Stimulated activated naive CD8-positive, alpha-beta T cell treated with anti-CD3 and anti-CD28 coated beads, Interleukin-15, amount 100 ng/mL, for 72 hours (primary cell): ENCODE measurements at places on chromosomes 6 and 20.

GRCh38 chr20:21175433-21175832 is 49.6 kb downstream of the KIZ start:
- DNase-seq: no peak

DNA sequence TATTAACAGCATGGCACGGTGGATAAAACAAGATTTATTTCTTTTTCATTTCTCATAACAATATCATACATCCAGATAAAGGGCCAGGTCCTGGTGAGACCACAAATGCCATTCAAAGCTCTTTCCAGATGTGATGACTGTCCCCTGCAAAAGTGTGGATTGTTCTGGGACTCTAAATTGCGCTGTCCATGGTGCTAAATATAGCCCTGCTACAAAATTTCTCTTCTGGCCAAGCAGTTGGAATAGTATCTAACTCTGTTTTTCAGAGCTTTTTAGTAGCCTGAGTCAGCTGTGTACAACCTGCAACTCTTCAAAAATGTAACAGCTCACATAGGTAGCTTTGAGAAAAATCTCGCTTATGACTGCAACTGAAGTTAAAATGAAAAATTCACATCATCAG is 115.8 kb downstream of the MANEA start:
- no peak for DNase-seq

DNA sequence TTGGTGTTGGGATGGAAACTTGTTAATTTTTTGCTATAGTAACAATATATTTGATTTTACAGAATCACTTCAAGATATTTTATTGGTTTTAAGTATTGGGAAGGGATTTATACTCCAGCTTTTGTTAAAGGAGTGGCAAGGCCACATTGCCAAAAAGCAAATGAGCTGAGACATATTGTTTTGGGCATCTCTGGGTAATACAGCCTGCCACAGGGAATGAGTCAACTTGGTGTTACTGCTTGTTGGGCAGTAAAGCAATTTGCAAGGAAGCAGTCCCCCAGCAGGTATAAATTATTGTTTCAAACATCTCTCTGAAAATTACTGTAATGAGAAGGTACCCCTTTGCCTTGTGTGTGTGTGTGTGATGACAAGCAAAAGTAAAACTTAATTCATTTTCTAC is 868.3 kb upstream of the FLRT3 start:
- no peak for DNase-seq

DNA sequence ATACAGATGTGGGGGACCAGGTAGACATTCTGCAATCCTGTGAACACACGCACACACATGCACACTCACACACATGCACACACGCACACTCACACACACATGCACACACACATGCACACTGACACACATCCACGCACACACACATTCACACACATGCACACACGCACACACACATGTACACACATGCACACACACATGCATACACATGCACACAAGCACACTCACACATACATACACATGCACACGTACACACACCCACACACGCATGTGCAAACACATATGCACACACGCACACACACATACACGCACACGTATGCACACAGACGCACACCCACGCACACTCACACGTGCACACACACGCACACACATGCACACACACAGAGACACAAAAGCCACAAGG is 14.3 kb upstream of the GGTLC1 start:
- DNase-seq: no peak

DNA sequence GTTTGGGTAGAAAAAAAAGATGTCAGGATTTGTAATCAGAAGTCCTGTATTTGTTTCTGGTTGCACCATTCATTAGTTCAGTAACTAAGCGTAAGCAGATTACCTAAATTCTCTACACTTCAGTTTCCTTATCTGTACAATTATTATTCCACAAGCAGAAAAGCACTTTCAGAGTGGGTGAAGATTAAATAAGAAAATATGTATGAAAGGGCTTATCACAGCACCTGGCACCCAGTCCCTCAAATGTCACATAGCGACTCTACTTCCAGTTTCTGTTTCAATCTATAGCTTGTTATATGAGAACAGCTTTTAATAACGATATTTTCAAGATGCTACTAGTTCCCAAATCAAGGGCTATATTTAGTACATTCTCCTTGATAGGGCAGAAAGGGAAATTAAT is 31.4 kb downstream of the RGS17 start:
- DNase-seq: no peak

- DNase-seq: peak; percentile 79
These were observed 1.3 kb downstream of the TAPBP start for GRCh38 chr6:33312361-33313104.

DNA sequence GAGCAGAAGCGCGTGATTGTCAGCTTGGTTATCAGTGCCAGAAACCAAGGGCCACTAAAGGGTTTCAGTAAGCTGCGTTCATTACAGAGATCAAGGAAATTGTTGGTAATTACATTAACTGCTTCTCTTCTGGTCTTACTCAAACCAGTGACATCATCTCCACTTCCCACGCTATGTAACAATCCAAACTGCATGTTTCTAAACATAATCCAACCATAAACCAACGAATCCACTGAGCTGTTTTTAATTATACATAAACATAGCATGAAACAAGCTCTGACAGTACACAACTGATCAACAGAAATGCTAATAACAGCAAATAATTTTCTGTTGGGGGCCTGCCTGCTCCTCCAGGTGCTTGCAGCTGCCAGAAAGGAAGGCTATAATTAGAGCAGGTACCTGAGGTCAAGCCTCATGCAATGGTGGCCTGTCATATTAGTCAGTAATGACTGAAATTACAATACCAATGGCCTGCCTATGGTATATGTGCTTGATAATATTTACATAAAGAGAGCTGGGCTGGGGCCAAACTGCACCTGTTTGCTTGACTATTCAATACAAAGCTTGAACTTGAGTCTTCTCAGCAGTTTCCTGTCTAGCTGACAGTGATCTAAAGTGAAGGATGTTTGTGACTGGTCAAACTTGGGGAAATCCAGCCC is 40.1 kb downstream of the ILRUN start:
- DNase-seq: peak; percentile 15

- no peak for DNase-seq
These were observed 2.4 kb upstream of the ZMYND8 start for GRCh38 chr20:47358672-47359529.

- no peak for DNase-seq
These were observed 22.8 kb upstream of the KHDC1 start for GRCh38 chr6:73285674-73286283.

DNA sequence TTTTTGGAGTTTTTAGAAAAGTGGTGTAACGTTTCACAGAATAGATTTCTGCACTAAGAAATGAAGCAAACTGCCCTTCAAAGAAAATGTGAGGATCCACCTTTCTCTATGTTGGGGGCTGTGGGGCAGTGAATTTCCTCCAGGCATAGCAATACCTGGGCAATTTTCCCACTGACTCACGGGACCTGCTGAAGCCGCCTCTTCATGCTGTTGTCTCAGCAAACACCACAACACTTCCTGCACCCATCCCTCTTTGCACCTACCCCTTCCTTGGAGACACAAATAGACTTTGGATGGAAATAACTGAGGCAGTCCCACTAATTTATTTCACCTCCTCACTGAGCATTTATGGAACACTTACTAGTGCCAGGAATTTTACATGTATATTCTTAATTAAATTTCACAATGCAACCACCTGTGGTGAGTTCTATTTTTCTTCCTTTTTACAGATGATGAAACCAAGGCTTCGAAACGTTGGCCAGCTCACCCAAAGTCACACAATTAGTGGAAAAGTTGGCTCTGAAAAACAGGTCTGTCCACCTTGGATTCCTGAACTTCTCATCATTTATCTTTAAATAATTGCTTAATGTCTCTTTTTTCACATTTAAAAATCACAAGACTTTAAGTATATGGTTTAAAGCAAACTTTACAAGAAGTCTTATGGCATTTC is 17.2 kb upstream of the ADGRF1 start:
- no peak for DNase-seq

DNA sequence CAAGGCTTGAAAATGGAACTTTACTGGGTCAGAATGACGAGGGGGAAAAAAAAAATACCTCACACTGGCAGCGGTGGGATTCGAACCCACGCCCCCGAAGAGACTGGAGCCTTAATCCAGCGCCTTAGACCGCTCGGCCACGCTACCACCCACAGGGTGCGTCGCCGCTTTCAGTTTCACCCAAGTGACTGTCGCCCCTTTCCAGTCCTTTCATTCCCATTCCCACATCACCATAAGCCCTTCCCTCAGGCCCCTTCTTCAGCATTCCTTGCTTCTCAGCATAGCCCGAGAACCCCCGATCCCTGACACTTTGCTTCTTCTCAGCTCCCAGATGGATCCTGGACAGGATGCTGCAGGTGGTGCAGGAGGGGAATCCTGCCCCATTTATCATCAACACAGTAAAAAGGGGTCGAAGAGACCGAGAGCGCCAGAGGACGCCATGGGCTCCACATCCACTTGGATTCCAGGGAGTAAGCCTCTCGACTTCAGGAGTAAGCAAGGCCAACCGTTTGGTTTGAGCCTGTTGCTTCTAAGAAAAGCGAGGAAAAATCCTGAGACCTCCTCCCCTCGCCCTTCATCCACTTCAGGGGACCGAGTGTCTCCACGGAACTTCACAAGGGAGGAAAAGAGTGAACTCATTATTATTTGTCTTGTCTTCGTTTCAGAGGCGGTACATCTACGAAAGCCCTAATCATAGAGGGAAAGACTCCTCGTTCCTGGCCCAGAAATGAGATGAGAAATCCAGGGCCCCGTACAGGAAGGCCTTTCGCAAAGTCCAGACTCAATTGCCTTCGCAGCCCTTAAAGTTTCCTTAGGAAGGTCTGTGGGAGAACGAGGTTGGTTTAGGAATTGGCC is 20.0 kb upstream of the TRIM27 start:
- DNase-seq: peak; percentile 59

GRCh38 chr20:26169506-26169905 is 472.9 kb upstream of the ZNF337 start:
- DNase-seq: no peak

GRCh38 chr6:108348655-108349349 is 53.9 kb downstream of the AFG1L start:
- DNase-seq: no peak

DNA sequence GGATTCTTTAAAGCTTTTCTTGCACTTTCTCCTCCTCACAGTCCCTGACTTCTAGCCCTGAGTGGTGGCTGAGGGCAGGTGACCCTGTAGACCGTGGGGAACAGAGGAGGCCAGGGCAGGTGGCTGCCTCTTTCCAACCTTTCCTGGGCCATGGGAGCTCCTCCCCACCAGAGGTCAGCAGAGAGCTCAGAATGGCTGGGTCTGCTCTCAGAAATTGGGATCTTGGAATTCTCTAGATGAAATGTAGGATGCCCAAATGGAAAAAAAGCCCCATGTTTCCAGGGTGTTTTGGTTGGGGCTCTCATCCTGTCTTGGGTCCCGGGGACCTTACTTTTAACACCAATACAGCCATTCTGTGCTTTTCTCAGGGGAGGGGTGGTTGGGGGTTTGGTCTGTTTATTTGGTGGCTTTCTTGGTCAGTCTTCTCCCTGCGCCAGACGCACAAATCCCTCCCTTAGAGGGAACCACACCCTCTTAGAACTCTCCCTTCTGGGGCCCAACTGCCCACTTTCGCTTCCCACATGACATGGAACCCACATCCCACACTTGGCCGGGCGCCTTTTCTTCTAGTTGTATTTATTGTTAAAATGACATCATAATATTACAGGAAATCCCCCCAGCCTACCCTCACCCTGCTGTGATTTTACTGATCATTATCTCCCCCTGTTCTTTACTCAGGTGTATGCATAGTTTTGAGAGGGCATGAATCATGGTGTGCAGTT is 17.9 kb downstream of the GNAS start:
- DNase-seq: peak; percentile 60

GRCh38 chr6:100228437-100228833 is 234.4 kb upstream of the MCHR2 start:
- no peak for DNase-seq

GRCh38 chr20:53760025-53760441 is 166.4 kb upstream of the ZNF217 start:
- DNase-seq: no peak

- DNase-seq: peak; percentile 52
These were observed 39.7 kb upstream of the TULP1 start for GRCh38 chr6:35552285-35552917.
